Mesendoderm (in vitro differentiated cells): ENCODE measurements at places on chromosomes 16 and 17.

DNA sequence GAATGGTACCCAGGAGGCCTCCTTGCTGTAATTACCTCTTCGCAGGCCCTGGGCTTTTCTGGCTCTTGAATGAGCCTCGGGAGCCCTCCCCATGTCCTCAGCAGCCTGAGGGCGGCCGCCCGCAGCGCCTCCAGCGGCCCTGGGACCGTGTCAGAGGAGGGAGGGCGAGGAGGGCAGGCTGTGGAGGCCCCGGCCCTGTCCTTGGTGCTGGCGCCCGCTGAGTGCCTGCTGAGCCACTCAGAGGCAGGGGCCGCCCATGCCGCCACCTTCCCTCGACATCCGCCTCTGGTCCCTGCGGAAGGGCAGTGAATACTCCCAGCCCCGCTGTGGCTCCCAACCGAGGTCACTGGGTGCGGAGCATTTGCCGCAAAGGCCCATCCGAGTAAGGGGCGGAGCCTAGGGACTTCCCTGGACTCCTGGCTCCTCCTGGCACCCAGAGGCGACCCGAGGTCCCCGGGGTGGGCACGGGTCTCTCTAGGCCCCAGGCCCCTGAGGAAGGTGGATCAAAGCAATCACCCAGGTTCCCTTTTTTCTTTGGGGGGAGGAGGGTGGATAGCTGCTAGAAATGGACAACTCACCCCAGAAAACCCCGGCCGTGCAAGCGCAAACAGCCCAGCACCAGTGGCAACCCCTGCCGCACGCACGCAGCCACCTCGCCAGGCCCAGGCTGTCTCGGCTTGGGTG is 2.8 kb downstream of the RBFOX3 start:
- DNase-seq, result peak; percentile 85

- DNase-seq, result no peak
Measured at GRCh38 chr17:81162491-81162890, 2.8 kb upstream of the PVALEF start.

DNA sequence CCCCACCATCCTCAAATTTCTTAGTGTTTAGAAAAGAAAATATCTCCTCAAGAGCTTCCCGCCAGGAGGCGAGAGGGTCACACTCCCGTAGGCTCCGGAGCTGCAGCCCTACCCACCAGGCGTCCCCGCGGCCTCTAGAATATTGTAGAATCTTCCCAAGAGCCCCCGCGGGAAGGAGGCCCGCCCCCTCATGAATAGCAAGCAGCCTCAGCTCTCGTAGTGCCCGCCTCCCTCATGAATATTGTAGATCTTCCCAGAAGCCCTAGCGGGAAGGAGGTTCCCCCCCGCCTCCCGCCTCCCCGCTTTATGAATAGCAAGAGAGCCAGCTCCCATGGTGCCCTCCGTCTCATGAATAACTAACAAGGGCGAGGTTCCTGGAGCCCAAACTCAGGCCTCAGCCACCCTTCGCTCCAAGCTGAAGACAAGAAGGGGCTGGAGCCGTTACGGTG is at the start of gene FBXO47:
Gene FBXO47 (minus strand): TSS at position 114 of the 449 bp plus-strand sequence. CDS start 4,378 bp downstream, outside the sequence.
- DNase-seq, result peak; percentile 99

DNA sequence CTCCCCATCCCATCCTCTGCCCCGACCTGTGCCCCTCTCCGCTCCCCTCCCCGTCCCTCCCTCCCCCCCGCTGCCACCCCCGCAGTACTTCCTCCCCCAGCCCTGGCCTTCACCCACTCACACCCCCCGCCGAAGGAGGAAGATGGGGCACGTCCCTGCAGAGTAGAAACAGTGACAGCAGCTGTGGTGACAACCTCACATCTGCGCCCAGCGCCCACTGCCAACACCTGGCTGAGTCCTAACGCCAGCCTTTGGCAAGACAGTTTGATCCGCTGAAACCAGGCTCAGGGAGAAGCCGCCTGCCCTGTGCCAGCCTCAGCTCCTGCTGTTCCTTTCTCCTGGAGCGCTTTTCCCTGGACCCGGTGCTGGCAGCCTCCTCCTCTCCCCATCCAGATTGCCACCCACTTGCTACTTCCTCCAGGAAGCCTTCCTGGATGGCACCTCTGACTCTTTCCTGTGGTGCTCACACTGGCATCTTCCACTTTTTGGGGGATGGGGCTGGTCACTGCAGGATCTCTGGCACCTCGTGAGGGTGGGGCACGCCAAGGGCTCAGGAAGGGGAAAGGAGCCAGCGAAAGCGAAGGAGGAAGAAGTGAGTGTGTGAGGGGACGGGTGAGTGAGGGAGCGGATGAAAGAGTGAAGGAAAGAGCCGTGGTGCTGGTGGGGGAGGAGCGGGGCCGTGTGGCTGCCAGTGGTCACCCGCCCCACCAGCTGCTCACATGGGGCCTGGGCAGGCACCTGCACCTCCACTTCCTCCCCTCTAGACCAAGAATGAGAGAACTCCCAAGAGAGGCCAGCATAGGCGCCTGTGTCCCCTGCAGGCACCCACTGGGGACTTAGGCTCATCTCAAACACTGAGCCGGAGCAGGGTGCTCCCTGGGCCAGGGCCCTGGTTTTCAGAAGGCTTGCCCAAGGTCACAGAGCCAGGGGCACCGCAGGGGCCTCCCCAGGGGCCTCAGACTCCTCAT is 27.0 kb downstream of the ZFPM1 start:
- no peak for DNase-seq

- DNase-seq, result no peak
Measured at GRCh38 chr17:73514146-73514863, 129.9 kb downstream of the SDK2 start.

DNA sequence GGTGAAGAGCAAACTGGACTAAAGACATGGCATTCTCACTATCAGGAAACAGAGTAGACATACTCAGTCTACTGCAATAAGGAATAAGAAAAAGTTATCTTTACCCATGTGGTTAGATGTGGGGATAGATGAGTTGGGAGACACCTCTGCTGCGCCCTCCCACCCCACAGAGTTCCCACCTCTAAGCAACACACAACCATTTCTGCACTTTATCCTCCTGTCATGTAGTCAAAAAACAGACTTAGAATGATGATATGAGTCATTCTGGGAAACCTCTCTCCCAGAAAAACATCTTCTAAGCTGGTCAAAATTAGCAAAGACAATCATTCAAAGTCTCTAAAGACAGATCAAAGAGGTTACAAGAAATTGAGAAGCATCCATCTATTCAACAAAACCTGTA is 94.9 kb downstream of the CACNG1 start:
- DNase-seq, result no peak

- no peak for DNase-seq
Measured at GRCh38 chr16:86865851-86866662, 287.7 kb downstream of the FOXL1 start.

GRCh38 chr17:40056379-40057015 is 2.3 kb upstream of the MED24 start:
- no peak for DNase-seq

GRCh38 chr17:81142301-81143199 is 22.8 kb upstream of the PVALEF start:
- peak; percentile 76 for DNase-seq

DNA sequence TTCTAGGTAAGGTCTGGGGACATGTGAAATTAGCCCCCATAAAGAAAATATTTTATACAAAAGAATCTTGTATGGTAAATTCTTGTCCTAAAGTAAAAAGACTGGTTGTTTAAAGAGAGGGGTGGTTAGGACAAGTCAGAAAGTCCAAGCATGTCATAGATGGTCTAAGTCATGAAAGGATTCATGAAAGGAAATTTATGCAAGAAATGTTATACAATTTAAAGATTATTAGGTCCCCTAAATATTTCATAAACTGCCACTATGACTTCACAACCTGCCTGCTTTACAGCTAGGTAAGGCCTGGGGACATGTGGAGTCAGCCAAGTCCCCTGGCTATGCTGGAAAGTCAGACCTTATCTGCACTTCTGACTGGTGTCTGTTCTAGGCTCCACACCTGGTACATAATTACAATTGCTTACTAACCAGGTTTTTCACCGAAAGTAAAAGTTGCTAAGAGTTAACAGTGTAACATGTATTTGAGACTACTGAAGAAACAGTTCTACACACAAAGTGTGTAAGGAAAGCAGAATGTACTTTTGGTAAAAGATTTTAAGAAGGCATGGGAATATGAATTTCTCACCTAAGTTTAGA is 17.0 kb downstream of the N4BP1 start:
- peak; percentile 72 for DNase-seq

DNA sequence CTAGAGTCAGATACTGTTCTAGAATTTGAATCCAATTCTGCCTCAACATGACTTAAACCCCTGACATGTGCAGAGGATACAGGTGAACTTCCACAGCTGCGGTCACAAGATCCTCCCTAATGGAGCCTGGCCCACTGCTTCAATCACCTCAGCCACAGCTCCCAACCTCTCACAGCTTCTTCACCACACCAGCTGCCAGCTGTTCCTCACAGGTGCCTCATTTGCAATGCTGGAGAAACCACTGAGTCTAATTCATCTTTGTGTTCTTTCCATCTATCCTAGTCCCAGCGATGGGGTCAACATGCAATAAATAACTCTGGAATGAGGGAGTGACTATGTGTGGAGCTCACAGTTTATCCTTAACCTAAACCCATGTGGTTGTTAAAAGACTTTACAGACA is 72.0 kb upstream of the MAF start:
- DNase-seq, result no peak
